Uterus (tissue), 4 donors: ENCODE measurements at places on chromosomes 3 and 15. TPM values are rescaled to one million over a fixed set of nuclear protein-coding genes. Genes with fewer than 3 reads are reported as not detected.

DNA sequence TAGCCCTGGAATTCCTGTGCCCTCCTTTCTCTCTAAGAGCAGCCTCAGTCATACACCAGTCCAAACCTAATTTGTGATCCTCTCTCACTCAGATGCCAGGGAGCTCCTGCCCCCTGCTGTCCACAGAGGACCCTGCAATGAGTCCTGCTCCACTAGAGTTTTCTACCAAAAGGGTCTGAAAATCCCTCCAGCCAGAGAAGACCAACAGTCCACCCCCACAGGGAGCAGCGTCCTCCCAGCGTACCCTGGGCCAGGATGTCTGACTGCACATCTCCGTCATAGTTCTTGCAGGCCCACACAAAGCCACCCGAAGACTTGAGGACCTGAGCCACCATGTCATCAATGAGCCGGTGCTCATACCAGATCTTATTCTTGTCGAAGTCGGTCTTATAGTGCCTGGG, 15.4 kb downstream of the IDH2 start:
- no peak for DNase-seq

DNA sequence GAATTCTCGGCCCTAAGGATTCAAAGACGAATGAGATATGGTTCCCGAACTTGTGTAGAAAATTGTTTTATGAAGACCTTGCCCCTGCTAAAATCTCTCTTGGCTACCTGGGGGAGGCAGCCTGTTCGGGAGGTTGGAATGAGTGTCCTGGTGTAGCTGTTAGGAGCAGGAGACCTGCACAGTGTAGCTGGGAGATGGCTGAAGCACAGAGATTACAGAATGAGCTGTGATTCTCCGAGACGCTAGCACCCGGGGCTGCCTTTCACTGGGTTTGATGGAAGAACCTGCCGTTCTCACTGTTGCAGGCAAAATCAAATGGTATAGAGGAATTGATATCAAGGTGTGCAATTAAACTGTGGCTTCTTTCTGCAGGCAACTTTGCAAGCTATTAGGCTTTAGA, 68.0 kb downstream of the TRAK1 start:
- DNase-seq = no peak

The PLSCR4 gene
- 107 TPM for total RNA-seq

DNA sequence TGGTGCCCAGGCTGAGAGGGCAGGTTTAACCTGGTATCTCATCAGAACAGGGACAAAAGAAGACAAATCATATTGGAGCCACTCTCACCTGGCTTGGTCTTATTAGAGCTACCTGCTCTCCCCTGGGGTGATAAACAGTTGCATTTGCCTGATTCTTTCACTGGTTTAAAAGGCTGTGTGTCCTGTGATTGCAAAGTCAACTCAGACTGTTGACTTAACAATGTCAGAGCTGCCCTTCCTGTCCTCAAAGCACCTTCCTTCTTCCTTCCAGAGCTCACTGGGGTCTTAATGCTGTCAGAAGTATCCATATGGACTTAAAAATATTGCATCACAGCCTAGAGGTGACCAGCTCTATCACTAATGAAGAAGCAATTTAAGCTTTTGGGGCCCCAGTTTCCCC, 50.5 kb upstream of the MINAR1 start:
- DNase-seq = no peak

The MITF gene
- total RNA-seq = 66.0 TPM

The ABHD6 gene
- 12.9 TPM for total RNA-seq
